ENCODE measurements at places on chromosomes 7 and 10.

DNA sequence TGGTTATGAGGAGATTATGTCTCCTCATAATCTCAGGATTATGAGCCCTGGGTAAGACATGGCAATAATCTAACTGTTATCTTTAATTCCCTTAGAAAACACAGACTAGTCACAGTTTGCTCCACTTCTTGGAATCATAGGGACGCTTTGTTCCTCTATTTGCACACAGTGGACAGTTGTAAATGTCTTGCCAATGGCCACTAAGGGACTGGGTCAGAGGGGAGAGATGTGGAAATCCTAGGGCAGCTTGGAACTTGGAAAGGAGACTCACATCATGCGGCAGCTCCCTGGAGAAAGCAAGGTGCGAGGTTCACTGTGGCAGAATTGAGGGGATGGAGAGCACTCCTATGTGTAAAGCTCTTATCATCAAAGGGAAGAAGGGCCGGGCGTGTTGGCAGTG, 266.1 kb downstream of the PRPF18 start:
- DNase-seq: no peak

DNA sequence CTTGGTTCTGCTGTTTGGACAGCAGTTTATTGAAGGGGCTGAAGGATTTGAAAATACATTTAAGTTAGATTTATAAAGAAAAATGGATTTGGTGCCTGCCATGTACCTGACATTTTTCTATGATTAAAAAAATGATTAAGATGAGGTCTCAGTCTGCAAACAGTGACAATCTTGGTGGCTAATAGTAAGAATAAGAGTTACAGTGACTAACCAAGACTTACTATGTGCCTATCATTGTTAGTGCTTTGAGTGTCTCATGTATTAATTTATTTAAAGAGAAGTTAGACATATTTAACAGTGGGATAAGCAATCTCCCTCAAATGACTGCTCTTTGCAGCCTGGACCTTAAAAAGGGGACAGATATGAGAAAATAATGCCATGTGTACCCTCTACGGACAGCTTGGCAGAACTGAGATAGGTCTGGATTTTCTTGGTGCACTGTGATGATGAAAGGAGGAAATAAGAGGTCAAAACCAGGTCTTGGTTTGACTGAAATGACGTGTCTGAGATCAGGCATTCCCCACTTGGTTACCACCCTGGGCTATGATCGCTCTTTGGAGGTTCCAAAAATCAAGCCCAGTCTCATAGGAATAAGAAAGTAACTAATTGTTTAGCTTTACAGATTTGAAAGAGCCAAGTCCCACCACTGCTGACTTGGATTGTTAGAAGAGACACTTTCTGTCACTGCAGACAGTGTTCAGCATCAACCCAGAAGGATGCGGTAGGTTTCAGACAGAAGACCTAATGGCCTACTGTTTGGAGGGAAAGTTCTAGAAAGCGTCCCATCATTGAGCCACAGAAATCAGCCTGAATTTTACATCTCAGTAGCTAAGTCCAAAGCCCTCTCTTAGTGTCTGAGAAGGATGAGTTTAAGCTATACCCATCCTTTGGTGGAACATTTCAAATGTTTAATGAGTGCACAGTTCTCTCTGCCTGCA, 2.1 kb downstream of the CASP7 start:
- DNase-seq: peak; percentile 20

- DNase-seq: peak; percentile 38
Measured at GRCh38 chr10:128050936-128051335, 75.3 kb downstream of the MKI67 start.

GRCh38 chr10:103416436-103417147, 20.2 kb downstream of the PDCD11 start:
- DNase-seq: peak; percentile 44

- DNase-seq: no peak
Measured at GRCh38 chr7:69738396-69738951, 140.2 kb downstream of the AUTS2 start.

DNA sequence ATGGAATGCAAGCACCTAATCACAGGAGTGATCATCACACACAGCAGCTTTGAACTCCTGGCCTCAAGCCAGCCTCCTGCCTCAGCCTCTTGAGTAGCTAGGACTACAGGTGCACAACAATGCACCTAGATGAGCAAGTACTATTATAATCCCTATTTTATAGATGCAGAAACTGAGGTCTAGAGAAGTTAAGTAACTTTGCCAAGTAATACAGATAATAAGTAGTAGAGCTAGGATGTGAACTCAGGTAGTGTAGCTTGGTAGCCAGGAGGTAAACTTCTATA, 33.7 kb downstream of the DNAJC12 start:
- no peak for DNase-seq

DNA sequence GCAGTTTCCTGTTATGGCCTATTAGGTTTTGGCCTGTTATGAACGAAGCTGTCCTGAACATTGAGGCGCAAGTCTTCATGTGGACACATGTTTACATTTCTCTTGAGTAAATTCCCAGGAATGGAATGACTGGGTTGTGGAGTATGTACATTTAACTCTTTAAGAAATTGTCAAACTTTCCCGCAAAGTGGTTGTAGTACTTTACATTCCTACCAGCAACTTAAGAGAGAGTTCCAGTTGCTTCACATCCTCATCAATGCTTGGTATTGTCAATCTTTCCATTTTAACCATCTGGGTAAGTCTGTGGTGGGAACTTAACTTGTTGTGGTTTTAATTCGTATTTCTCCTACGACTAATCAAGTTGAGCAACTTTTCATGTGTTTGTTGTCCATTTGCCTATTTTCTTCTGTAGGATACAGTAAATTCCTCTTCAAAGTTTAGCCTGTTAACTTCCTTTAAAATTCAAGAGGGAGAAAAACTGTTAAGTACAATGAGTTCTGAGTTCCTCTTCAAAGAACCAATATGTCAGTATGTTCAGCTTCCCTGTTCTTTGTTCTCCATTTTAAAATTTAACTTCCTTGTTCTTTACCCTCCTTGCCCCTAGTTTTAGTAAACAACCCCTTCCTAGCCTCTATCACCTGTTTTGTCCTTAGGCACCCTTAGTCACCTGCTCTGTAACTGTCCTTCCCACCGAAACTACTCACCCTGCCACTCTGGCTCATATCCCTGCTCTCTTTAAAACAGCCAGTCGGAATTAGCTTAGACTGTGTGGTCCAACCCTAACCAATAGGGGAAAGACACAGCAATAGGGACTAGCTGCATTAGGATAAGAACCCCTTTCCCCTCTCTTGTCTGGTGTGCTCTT, 74.0 kb downstream of the FAM241B start:
- no peak for DNase-seq

DNA sequence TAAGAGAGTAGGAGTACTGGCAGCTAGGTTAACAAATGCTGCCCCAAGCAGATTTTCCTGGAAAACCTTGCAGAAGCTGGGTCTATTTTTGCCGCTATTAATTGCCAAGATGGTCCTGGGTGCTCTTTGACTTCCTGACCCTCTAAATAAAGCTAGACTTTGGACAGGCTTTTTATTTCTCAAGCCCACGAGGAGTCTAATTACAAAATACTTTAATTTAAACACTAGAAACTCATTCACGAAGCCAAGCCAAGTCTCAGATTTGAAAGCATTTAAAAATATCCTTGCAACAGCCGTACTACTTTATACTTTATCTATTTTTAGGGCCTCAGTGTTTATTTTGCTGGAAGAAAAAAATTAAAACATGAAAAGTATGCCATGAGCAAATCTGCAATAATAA, 45.1 kb downstream of the TMEM26 start:
- no peak for DNase-seq

- no peak for DNase-seq
Measured at GRCh38 chr7:71198887-71199286, 66.9 kb downstream of the GALNT17 start.

DNA sequence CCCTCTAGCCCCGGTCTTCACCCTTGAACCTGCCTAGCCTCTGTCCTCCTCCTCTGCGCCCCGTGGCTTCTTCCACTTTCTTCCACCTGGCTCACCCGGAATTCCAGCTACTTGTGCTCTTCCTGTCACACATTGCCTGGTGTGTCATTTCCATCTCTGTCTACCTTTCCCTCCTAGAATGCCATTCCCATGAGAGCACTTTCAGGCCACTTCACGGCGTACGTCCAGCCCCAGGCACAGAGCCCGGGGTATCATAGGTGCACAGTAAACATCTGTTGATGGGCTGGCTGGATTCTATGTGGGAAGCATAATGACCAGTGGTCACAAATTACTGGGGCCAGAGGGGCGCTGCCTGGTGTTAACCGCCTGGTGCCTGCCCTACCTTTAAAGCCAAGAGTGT, 161.3 kb downstream of the CUX1 start:
- DNase-seq: no peak

GRCh38 chr7:129376778-129377700, 57.2 kb upstream of the STRIP2 start:
- no peak for DNase-seq

GRCh38 chr7:2010551-2011265, 222.0 kb downstream of the MAD1L1 start:
- no peak for DNase-seq

DNA sequence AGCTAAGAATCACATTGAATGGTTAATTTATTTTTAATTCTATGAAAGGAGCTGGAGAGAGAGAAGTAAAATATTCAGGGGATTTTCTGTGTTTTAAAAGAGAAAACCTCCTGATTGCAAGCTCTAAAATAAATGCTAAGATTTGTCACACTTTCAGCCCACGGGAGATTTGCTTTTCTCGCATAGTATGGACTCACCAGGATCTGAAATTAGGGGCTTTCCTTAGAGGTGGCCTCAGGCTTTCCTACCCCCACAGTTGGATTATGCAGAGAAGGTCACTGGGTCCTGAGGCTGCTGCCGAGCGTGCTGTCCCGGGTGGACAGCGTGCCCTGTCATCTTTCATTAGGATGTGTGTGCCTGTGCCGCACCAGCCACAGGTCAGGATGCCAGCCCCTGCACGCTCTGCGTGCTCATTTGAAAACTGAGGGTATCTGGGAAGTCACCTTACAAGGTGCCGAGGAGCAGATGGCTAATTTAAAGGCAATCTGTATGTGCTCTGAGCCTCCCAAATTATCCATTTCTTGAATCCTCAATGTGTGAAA, 258.8 kb downstream of the CELF2 start:
- no peak for DNase-seq

DNA sequence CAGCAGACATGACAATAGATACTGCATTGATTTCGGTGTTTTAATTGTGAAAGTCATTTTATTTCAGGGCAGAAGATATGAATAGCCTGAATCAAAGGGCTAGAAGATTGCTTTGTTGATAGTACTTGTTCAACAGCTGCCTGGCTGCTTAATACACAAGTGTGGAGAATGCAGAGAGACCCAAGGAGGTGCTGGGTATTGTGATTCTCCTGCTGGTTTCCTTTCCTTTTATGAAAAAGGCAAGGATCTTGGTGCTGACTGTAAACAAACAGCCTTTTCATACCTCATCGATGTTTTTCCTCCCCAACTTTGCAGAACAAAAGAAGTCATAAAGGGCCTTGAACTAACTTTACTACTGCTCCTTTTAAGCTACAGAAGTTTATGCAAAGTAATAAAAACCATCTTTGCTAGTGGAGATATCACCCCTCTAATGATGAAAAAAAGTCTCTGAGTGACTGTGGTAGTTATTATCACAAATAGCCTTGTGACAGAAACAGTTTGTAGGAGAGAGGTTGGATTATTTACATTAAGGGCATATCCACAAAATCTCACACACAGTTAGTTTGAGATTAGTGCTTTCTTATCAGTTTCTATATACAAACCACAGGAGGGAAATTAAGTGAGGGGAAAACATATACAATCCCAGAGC, 800.0 kb downstream of the LRMDA start:
- no peak for DNase-seq

DNA sequence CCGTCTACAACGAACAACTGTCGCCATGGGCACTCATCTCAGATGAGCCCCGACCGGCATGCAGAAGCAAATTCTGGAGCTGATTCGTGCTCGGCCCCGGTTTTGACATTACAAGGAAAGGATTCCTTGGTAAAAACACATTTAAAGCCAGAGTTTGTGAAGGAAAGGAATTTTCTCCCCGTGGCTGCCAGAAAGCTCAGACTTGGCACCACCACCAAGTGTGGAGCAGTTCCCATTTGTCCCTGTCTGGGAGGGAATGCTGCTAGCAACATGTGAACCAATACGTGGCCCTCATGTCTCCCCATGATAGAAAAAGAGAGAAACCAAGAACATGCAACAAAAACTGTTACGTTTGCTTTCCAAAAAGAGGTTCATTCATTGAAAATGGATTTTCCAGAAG, 55.2 kb upstream of the DDC start:
- no peak for DNase-seq

GRCh38 chr7:18927134-18927533, 190.3 kb downstream of the TWIST1 start:
- no peak for DNase-seq

DNA sequence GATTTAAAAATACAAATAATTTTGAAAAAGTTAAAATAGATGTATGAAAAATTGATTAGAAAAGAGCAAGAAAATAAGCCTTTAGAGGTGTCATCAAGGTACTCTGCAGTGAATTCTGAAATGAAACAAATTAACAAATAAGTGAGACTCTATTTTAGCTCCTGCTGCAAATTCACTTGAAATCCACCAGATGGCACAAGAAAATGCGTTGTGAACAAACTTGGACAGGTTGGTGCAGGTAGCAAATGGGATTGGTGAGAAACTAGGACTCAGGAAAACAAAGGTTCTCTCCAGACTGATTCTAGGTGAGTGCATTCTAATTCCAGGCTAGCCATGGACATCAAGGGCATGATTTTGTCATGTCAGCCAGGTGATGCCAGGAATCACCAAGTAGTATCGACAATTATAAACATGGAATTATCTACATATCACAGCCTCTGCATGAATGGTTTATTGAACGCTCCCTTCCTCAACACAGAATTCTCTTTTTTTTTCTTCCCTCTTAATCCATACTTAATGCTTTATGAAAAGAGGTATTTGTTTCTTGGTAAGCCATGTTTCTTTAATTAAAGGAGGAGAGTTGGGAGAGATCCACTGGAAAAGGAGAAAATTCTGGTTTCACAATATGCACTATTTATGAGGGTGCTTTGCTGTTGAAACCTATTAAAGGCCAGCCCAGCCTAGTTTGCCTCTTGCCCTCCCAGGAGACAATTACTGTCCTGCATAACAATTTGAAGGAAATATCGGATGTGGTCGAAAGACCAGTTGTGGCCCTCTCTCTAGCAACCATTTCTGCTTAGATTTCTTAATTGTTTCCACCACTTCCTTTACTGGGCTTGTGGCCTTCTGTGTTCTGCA, 118.1 kb downstream of the ZNF365 start:
- DNase-seq: no peak

DNA sequence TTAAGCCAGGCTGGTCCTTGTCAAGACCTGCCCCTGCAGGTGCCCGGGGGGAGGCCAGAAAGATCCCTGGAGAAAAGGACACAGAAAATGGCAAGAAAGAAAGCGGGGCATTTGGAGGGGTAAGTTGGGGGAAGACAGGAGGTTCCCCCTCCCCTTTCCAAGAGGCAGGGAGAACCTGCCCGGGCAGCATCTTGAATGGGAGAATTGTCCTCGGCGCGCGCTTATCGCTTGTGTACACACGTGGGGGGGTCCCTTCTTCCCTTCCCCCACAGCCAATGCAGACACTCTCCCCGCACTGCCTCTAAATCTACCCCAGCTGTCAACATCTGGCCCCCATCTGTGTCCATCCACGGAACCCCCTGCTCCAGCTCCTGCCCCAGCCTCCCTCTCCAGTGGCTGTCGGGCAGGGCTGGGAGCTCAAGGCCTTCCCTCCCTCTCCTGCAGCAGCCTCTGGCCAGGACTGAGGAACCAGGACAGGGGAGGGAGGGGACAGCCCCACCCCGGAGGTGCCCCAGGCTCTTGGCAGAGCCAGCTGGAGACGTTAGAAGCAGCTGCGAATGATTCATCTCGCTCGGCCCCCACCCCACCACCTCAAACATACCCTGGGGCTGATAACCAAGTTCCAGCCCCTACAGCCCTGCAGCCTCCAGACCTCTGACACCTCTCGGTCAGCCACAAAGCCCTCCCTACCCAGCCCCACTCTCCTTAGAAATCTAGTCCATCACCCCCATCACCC, 25.3 kb downstream of the EPHB4 start:
- no peak for DNase-seq
